Left ventricle myocardium superior (tissue), 1 donor: ENCODE measurements at places on chromosomes 11 and 22. TPM values are rescaled to one million over a fixed set of nuclear protein-coding genes. Genes with fewer than 3 reads are reported as not detected.
A peak's percentile ranks its signal among the peaks of the same experiment; 100 is the strongest.

DNA sequence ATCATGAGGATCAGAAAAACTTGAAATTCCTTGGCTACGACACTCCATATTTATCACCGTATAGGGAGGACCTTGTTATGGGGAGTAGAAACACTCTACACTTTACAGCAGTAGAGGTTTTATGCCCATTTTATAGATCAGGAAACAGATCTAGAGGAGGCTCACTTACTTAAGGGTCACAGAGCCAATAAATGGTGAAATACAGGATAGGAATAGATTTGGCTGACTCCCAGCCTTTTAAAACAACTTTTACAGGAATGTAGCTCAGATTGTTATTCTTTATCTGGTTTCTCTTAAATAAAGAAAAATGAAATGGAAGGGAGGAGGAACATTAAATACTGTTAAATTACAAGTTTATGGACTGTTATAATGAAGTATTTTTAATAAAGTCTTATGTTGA, 14.8 kb downstream of the FBXO7 start:
- no peak for DNase-seq

GRCh38 chr22:42581762-42582716, 28.3 kb downstream of the SERHL2 start:
- DNase-seq = peak; percentile 89

DNA sequence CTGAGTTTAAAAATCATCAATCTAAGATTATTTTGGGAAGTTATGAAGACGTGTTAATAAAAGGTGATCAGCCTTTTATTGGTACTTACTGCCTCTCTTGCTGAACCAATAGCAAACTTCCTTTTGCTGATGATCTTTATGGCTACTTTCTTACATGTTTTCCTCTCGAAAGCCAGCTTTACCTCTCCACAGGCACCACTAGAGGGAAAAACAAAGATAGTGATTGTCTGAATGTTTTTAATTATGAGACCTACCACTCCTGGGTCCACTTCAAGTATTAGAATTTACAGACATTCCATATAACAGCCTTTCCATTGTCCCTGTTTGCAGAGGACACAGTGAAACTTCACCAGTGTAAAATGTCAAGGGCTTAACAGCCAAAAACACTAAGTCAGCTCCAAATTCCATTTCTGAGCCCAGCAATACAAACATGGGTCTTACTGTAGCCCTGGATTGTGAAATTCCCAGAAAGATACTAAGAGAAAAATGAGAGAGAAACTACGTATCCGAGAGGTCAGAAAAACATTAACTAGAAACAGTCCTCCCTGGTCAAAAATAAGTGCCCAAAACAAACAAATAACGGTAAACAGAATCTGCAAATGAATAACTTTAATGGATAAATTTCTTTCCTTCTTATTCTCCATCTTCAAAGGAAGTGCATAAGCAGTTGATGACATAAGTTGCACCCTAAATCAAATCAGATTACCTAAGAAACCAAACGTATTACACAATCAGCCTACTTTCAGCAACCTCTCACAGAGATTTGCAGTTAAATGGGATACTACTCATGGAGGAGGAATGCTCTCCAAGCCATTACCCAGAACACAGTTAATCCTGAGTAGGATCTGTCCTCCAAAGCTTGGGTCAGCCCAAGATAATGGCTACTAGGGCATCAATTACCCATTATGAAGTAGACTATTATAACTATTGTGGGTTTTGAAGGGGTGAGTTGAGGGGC, 29.5 kb downstream of the CHEK2 start:
- no peak for DNase-seq

DNA sequence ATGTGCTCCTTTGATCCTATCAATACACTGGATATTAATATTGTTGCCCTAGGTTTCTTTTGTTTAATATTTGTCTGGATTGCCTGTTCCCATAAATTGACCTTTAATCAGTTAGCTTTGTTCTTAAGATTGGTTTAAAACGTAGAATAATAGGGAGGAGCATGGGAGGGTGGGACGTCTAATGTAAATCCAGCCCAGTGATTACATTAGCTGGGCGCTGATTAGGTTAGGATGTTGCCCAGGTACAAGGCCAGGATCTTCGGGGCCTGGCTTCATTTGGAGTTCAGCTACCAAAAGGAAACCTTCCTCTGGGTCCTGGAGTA, at the start of gene SRSF8:
SRSF8 (plus strand) TSS at position 204 of the 323 bp plus-strand sequence. CDS start 308 bp downstream, outside the sequence.
- no peak for DNase-seq

DNA sequence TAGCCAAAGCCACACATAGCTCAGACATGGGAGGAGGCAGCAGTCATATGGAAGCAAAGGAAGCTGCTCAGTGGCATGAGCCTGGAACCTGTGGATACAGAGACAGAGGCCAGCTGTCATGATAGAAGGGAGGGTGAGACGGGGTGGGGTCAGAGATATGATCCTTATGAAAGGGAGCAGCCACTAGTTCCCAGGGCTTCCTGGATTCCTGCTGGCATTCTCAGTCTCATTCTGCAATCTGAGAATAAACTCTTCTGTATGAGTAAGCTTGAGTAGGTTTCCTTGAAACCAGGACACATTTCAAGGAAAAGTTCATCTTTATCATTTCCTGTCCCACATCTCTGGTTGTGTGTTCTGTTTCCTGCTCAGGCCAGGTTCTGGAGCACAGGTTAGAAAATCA, 220.2 kb upstream of the SNX19 start:
- no peak for DNase-seq

SCGB1C1 gene
- not detected for total RNA-seq

PRSS23 gene
- total RNA-seq = 5.6 TPM

SLC17A6 gene
- total RNA-seq = not detected

SAA1 gene
- 7.1 TPM for total RNA-seq
